Activated CD4-positive, alpha-beta T cell treated with anti-CD3 and anti-CD28 coated beads, Interleukin-2, amount 50 U/mL, for 16 hours (primary cell): ENCODE measurements at places on chromosomes 12 and 14.
A peak's percentile ranks its signal among the peaks of the same experiment; 100 is the strongest.

GRCh38 chr12:94404854-94405253 is 54.8 kb downstream of the CEP83 start:
- DNase-seq: no peak

GRCh38 chr12:123094349-123095077 is 56.4 kb downstream of the PITPNM2 start:
- DNase-seq: no peak

- no peak for DNase-seq
These were observed 22.2 kb downstream of the AGAP2 start for GRCh38 chr12:57716305-57716704.

DNA sequence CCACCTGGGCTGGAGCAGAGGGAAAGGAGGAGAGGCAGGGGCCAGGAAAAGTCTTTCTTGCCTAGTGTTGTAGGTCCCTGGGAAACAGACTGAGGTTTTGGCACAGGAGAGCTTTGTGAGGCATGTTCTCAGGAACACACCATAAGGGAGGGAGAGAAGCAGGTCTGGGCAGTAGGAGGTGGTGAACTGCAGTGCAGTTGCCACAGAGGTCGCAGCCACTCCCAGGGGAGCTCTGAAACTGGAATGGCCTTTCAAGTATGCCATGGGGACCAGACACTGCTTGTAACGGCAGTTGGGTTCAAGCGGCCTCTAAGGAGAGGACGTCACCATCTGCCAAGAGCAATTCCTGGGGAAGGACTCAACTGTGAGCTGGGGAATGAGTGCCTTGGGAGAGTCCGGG is 35.4 kb upstream of the NKX2-8 start:
- no peak for DNase-seq

DNA sequence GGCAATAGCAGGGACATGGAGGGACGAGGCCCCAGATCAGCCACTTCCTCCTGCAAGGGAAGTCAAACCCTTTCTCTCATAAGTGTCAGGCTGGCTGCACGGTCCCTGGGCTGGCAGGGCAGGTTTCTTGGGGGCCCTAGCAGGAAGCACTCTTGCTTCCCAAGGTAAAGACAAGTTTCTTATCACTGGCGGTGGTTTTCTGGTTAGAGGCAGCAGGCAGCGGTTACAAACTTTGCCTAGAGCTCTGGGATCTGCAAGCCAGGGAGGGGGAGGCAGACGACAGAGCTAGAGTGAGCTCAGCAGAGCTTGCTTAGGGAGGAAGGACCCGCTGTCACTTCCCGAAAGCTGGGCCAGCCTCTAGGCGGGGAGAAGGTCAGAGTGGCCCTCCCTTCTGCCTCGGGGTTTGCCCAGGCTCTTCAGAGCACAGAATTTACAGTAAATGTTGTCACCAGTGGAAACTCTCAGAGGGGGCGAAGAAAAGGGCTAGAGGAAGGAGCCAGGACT is 20.4 kb downstream of the BATF start:
- DNase-seq: peak; percentile 94

DNA sequence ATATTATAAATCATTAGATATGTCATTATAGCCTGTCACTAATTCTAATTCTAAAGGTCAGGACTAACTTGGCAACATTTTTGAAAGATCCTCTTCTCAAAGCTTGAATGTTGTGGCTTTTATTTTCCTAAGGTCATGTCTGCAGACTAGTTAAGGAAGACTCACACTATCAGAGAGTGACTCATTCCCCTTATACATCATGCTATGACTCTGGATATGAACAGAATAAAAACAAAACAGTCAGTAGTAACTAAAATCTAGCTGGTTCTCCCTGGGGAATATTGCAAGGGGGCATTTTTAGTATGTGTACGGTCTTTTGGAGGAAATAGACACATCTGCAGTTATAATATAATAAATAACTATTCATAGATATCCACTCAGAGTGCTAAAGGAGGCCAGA is 170.6 kb downstream of the SLC2A13 start:
- peak; percentile 10 for DNase-seq

GRCh38 chr12:104602406-104602805 is 145.7 kb downstream of the CHST11 start:
- no peak for DNase-seq

DNA sequence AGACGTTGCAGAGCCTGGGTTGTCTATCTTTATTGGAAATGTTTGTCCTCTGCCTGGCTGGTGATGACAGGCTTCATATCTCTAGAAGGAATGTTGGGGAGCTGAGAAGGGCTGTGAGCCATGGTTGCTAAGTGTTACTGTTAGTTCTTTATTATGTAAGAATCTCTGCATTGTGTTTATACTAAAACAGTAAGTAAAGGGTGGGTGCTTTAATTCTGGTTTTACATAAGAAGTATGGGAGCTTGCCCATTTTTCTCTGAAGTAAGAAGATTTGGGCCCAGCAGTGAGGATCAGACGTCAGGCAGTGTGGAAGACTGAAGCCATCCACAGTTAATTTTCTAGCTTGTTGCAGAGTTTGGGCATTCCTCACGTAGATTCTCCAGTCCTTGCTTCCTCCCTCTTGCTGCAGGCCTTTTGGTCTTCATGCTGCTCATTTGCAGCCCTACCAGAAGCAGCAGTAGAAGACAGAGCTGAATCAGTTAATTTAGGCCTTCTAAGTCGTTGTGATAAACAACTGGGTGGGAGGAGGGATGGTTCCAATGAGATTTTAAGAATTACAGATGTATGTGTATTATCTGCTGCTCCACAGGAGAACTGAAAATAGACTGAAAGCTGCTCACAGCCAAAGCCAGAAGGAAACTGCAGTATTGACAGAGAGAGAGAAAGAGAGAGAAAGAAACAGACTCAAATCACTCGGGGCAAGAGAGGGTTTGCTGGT is 21.4 kb downstream of the WNT5B start:
- no peak for DNase-seq

DNA sequence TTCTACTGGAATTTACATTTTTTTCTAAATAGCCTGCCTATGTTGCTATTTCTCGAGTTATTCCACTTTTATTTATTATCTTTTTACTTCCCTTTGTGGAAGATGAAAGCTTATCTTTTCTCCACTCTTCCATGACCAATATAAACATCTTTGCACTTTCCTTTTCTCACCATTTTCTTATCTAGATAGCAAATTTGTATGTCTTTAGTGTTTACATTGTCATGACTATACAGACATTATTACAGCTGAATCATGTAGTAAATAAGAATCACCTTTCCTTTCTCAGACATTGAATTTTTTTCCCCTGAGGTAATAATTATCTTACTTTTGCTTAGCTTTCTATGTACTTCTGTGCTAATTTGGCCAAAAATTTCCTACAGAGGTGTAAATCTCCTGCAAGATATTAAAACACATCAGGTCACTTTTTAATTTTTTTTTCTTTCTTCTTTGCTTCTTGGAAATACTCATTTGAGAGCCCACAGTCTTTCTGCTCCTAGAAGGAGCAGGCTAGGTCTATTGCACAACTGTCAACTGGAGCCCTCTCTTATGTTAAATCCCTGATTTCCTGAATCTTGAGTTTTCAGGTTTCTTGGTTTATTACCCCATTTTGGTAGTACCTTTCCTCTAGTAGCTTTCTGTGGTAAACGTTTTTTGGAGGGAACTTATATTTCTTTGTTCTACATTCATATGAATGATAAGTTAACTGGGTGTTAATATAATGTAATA is 109.0 kb upstream of the ATP2B1 start:
- DNase-seq: no peak

DNA sequence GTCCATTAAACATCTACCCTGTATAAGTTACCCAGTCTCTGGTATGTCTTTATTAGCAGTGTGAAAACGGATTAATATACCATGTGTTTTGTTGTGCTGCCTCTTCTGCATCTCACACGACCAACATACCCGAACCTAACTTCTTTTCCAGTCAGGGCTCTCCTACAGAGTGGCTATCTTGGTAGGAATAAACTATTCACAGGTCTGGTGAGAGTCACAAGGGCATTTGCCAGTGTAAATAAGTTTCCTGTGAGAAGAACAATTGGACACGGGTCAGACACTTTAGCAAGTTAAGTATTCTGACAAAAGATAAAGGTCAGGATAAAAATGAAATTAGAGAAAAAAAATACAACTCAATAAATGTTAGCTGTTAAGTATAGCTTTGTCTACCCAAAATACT is 60.9 kb downstream of the MYF5 start:
- no peak for DNase-seq

DNA sequence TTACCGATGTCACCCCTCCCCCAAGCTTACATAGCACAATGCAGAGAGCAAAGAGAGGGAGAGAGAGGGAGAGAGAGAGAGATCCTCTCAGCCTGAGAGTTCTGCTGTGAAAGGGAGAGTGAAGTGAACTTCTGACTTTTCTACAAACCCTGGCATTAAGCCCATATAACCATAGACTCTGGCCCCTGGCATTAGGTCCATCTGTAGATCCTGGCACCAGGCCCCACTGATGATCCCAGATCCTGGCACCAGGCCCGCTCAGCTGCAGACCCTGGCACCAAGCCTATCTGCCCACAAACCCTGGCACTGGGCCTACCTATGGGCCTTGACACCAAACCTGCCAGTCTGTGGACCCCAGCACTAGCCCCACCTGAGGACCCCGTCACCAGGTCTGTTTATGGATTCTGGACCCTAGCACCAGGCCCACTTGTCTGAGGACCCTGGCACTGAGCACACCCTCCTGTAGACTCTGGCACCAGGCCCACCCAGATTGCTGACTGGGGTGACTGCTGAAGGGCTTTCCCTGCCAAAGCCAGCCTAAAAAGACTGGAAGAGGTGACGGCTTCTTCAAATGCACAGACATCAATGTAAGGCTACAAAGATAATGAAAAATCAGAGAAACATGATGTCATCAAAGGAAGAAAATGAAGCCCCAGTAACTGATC is 14.5 kb upstream of the KRT83 start:
- no peak for DNase-seq

DNA sequence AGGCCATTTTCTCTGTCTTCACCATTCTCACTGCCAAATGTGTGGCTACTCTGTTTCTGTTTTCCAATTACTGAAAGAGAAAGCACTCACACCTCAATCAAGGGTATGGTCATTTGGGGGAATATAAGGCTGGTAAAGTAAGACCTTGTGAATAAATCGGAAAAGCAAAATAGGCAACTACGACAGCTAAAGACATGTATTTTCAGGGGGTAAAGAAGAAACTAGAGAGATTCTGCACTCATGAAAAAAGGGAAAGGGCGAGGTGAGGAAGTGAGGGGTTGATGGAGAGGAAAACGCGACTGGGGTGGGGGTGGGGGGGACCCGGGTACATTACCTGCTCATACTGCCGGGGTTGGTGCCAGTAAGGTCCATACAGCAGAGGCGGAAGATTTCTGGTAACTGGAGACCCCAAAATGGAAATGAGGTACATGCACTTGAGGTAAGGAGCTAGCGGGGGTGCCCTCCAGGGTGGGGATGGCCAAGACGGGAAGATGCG is 19.3 kb downstream of the CHD8 start:
- DNase-seq: no peak

GRCh38 chr14:26839481-26839880 is 241.6 kb upstream of the NOVA1 start:
- DNase-seq: no peak

GRCh38 chr14:50762931-50763300 is 68.0 kb downstream of the NIN start:
- DNase-seq: no peak

GRCh38 chr12:18487509-18487908 is 226.2 kb downstream of the PIK3C2G start:
- no peak for DNase-seq

GRCh38 chr12:13186302-13186701 is 10.2 kb upstream of the EMP1 start:
- DNase-seq: no peak

DNA sequence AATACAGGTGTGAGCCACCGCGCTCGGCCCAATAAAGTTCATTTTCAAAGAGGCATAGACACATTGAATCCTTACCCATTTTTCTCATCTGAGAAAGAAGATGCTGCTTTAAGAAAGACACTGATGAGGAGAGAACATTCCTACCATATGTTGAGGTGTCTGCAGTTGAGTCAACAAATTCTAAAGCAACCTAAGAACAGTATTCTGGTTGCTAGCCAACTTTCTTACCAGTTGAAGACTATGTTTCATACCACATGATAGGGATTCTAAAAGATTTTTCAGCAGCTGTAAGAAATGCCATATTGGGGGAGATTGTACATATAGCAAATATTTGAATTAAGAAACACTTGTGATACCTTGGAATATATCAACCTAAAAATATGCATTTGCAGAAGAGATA is 160.1 kb downstream of the SRGAP1 start:
- no peak for DNase-seq

DNA sequence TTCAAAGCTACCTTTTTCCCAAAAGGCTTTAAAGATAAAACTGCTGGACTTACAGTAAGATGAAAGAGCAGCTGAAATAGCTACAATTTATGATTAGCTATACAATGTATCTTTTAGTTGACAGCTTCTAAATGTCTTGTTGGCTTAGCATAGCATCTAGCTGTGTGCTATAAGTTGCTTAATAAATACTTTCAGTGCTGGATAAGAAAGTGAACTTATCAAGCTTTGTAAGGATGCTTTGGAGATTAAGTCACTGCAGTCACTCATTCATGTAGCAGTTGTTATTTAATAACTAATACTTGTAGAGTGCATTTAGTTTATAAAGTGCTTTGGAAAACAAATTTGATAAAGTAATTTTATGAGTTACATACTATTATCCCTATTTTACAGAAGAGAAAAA is 14.6 kb downstream of the CFAP54 start:
- DNase-seq: no peak

- no peak for DNase-seq
These were observed 531.6 kb downstream of the VRK1 start for GRCh38 chr14:97328743-97329142.

DNA sequence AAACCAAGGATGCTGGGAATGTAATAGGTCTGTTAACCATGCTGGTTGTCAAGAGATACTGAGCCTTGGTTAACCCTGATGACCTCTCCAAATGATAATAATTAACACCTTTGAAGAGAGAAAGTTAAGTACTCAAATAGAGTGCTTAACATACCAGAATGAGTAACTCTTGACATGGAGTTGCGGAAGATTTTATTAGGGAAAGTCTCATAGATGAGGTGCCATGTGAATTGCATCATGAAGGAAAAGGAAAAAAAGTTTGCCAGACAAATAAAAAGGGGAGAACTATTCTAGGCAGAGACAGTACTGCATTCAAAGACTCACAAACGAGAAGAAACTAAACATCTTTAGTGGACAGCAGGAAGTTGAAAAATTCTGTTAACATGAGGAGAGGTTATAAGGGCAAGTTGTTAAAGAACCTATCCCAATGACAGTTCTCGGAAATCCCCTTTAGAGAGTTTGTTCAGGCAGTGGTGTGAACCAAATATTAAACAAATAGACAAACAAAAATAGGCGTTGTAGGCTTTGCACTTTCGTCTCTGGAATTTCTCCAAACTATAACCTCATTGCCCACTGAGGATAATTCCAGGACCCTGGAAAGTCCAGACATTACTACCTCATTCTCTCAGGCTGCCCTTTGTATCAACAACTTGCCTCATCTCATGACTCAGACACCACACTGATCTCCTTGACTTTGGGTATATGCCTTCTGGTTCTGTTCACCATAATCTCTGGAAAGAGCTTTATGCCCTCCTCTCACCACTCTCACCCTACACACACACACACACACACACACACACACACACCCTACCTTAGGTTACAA is 435.0 kb downstream of the GXYLT1 start:
- DNase-seq: no peak
